NK-92 treated with Interleukin-12 subunit alpha and Interleukin-12 subunit beta, amount 100 ng/mL, for 24 hours (cell line): ENCODE measurements at places on chromosomes 5 and 9.

- no peak for DNase-seq
Measured at GRCh38 chr9:131024978-131025868, 16.2 kb downstream of the LAMC3 start.

GRCh38 chr9:1639166-1639565 is 376.0 kb upstream of the SMARCA2 start:
- DNase-seq, result no peak

GRCh38 chr9:115018547-115019435 is 88.4 kb upstream of the TNFSF8 start:
- DNase-seq, result no peak

GRCh38 chr5:121174351-121174750 is 677.3 kb upstream of the FTMT start:
- DNase-seq, result no peak

DNA sequence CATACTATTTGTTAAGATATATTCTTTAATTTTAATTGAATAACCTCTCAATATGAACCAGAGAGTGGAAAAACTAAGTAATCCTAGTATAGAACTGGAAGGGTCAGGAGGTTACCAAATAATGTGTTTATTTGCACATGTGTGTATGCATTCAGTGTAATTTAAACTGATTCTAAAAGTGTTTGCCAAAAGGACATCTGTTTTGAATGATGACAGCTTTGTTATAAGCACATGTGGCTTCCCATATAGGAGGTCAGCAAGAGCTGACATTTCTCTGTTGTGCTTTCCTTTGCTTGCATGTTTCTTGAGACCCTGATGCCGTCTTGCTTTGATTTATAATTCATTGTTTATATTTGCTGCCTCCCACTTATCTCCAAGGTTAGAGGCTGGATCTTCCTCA is 383.4 kb downstream of the BRINP1 start:
- no peak for DNase-seq

- no peak for DNase-seq
Measured at GRCh38 chr5:180334176-180334575, 19.0 kb downstream of the GFPT2 start.

- no peak for DNase-seq
Measured at GRCh38 chr9:135828656-135829055, 78.7 kb downstream of the CAMSAP1 start.

GRCh38 chr5:53024535-53024934 is 35.4 kb downstream of the ITGA2 start:
- DNase-seq, result no peak

DNA sequence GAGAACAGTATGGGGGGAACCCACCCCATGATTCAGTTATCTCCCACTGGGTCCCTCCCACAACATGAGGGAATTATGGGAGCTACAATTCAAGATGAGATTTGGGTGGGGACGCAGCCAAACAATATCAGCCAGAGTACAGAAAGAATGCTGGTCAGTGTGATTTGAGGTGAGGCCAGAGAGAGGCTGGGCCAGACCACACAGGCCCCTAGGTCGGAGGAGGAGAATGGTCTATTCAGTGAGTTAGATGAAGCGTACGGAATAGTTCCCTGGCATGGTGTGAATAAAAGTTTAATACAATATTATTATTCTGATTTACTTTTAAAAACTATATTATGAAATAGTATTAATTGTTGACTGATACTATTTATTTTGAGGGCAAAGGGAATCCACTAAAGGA is 39.7 kb downstream of the PCSK5 start:
- no peak for DNase-seq
